ENCODE measurements at places on chromosomes 1 and 21.
A peak's percentile ranks its signal among the peaks of the same experiment; 100 is the strongest.

GRCh38 chr1:180188091-180188506, 33.4 kb downstream of the QSOX1 start:
- DNase-seq, result peak; percentile 43

- no peak for DNase-seq
Measured at GRCh38 chr1:75539230-75540116, 71.4 kb downstream of the SLC44A5 start.

GRCh38 chr1:3032371-3033039, 11.2 kb downstream of the ACTRT2 start:
- no peak for DNase-seq

- DNase-seq, result no peak
Measured at GRCh38 chr1:21189421-21189820, 12.7 kb upstream of the EIF4G3 start.

GRCh38 chr1:212367474-212368072, 47.1 kb downstream of the PACC1 start:
- DNase-seq, result no peak

DNA sequence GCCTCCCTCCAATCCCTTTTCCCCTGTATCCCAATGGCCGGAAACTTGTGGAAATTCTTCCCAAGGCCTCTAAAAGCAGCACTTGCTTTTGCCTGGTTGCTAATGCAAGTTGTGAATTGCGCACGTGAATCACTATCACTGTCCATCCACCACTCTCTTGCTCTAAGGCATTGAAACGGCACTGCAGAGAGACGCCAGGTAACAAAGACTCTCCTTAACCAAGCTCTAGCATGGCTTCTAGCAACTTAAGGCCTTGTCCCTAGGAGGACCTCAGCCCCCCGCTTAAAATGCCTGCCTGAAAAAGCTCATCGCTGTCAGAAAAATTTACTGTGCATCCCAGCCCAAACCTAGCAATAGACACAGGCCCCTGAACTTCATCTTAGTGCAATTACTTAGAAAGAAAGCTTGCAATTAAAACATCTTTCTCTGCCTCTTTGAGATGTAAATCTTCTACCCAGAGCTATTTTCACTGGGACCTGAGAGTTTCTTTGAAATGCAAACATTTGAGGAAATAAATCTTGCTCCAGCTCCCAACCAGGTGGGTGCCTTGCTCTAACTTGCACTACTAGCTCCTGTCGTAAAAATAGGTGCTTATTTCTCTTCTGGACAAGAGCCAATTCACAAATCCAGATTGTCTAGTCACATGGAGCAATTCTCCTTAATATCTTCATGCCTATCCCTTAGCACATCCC, 32.9 kb upstream of the ITLN2 start:
- DNase-seq, result no peak

DNA sequence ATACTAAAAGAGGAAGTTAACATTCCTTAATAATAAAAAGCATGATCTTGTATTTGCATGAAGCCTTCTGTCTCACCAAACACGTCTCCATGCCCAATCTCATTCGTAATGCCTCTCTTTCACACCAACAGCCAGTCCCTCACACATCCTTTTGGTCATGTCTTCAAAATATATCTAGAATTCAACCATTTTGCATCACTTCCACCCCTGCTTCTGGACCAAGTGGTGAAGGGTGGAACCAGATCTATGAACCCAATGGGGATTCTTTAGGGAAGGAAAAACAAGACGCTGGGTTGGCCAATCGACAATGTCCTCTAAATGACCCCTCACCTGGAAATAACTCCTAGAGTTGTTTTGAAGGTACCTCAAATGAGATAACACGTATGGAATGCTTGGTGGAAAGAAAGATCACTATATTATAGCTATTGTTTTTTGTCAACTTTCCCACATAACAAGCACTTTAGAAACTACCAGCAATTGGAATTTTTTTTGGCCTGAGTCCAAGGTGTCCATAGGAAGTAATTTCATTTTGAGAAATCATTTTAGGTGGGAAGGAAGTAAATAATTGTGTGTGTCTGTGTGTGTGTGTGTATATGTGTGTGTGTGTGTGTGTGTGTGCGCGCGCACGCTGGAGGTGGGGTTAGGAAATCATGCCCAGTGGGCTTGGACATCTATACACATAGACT, at the start of gene KCNA10:
TSS of gene KCNA10 (minus strand) at position 51 of the 686 bp plus-strand sequence. CDS start 388 bp downstream, outside the sequence.
- DNase-seq, result no peak

GRCh38 chr1:109725510-109725909, 13.5 kb downstream of the GSTM5 start:
- no peak for DNase-seq

DNA sequence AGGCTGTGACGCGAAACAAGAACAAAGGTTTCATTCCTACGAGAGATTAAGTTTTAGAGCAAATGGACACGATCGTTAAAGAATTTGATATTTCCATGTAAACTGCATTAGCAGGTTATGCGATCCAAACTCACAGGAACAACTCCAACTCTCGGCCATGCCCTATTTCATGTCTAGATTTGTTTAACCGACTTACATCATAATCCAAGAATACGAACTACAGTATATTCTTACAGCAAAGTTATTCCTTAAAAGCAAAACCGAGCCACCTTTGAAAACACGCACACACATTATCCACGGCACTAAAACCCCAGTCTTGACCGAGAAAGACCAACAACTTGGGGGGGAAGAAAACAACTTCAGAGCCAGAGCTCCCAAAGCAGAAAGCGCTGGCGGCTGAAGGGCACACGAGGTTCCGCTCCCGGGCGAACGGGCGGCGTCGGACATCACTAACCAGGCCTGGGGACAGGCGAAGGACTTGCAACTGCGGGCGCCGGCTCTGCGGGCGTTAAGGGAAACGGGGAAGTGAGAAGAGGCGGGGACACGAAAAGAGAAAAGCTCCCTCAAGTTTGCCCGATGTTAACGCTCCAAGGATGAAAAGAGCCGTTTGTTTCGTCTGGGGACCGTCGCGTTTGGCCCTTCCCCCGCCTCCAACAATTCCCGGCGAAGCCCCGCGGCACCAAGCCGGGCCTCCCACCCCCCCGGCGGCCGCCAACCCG, 690 bp downstream of the B3GALNT2 start:
- DNase-seq, result no peak

DNA sequence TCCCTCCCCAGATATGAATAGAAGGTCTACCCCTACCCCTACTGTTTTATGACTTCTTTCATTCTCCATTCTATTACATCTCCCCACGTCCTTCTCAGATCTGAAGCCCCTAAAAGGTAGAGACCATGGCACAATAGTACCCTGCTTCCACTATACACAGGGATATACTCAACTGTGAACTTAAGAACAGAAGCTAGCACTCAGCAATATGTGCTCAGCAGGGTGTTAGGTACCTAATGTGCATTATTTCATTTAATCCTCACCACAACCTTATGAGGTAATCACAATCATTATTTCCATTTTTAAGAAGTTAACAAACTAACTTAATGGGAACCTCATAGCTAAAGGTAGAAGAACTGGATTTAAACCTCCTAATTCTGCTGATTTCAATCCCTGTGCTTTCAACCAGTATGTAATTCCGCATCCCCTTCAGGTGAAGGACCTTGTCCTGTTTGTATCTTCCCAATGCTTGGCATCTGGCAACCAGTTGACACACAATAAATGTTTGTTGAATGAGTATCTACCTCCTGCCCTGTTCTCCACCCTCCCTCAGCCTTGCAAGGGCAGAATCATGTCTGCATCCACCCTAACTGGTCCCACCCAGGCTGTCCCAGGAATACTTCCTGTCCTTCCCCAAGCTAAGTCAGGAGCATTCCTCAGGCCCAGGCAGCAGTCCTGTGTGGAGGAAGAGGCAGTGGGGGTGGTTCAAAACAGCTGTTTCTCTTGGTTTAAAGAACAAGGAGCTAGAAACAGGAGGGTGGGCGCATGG, 6.5 kb downstream of the DENND2D start:
- DNase-seq, result no peak

DNA sequence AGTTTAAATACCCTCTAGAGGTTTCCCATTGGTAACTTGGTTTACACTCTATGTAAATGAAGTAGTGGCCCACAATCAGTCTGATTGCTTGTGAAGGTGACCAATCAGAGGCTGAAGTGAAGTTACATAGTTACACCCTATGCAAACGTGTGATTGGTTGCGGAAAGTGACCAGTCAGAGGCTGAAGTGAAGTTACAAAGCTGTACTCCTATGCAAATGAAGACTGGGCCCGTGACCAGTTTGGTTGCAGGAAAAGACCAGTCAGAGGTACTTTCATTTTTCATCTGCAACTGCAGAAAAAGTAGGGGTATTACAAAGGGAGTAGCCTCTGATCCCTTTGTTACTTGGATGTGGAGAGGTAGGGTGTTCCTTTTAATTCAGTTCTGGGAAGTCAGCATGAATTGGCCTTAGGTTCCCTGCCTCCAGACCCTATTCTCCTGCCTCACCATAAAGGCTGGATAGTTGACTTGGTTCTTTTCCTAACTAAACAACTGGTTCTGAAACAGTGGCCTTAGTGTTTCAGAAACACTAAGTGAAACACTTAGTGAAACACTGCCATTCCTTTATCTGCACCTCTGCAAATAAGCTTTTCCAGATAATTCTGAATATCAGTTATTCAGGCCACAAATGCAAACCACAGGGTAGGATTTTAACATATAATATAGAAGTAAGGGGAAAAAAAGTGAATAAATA, 39.3 kb downstream of the MAGI3 start:
- no peak for DNase-seq

- DNase-seq, result no peak
Measured at GRCh38 chr1:179126338-179127060, 44.6 kb downstream of the TOR3A start.

DNA sequence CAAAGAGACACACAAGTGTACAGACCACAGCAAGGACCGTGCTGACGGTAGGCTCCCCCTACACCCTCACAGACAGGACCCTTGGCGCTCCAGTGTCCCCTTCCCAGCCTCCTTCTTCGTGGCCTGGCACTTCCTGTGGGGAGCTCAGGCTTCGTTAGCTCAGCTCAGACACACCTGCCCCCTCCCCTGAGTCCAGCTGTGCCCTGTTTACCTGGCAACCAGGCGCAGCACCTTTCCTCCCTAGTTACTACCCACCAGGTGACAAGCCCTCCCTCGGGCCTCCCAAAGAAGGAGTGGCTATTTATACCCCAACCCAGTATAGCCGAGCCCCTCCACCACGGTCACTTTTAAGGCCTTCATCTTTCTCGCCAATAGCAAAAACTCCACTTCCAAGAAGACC, 4.7 kb downstream of the CELF3 start:
- DNase-seq, result no peak

DNA sequence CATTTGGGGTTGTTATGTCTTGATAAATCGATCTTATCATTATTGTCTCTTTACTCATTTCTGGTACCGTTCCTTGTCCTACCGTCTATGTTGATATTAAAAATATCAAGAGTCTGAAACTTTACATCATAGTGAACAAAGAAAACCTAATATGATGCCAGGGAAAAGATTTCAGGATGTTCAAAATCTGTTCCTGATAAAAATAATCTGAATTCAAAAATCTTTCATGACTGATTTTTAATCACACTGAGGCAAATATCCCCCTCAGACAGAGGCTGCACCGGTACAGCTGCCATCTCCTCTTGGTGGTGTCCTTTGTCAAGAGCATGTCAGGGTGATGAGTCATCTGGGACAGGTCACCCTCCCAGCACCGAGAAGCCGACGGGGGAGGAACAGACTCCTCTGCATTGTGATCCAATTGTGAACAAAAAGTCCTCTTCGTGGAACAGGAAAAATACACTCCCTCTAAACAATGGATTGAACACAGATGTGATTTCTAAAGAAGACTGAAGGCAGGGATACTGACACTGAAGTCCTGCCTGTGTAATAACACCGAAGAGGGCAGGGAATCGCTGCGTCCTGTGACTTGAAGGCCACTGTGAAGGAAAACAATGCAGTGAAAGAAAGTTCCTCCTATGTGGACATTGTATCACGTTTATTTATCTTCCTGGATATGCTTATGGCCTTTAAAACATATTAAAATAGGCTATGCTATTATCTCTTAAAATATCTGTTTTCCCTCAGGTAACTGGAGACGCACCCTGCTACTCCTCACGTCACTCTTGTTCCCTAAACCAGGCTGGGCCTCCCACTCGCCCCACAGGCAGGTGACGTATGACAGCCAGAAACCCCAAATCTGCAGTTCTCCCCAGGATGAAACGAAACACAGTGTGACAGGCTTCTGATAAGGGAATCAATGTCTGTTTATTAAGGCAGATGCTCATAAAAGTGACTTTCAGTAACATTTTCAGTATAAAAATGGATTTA, 4.3 kb upstream of the SPATC1L start:
- peak; percentile 9 for DNase-seq

DNA sequence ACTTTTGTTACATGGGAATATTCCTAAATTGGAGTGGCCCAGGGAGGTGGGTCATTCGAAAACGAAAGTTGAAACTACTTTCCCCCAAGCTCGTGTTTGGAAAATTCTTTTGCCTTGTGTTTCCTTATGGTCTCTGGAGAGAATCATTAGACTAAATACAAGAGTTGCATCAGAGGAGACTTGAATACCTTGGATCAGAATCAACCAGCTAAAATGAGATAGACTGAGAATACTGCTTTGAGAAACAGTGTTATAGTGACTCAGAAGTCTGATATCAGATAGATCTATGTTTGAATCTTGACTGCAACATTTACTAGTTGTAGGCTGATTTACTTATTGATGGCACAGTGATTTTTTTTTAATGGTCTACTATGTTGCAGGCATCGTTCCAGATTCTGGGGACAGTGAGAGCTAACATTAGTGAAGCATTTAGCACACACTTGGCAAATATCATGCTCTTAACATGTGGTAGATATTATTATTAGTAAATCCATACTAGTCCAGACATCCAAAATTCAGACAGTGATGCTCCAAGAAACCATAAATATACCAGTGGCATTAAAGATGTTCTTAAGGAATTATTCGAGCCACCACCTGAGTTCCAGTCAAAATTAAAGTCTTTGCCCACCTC, 12.9 kb upstream of the ACTN2 start:
- no peak for DNase-seq

DNA sequence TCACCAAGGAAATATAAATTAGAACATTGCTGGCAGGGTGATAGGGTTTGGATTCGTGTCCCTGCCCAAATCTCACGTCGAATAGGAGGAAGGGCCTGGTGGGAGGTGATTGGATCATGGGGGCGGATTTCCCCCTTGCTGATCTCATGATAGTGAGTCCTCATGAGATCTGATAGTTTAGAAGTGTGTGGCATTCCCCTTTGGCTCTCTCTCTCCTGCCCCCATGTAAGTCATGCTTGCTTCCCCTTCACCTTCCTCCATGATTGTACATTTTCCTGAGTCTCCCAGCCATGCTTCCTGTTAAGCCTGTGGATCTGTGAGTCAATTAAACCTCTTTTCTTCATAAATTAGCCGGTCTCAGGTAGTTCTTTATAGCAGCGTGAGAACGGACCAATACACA, 60.6 kb downstream of the VPS26C start:
- no peak for DNase-seq

GRCh38 chr21:14080040-14080763, 130.6 kb downstream of the LIPI start:
- DNase-seq, result no peak
